ENCODE measurements at places on chromosomes 1 and 21.

DNA sequence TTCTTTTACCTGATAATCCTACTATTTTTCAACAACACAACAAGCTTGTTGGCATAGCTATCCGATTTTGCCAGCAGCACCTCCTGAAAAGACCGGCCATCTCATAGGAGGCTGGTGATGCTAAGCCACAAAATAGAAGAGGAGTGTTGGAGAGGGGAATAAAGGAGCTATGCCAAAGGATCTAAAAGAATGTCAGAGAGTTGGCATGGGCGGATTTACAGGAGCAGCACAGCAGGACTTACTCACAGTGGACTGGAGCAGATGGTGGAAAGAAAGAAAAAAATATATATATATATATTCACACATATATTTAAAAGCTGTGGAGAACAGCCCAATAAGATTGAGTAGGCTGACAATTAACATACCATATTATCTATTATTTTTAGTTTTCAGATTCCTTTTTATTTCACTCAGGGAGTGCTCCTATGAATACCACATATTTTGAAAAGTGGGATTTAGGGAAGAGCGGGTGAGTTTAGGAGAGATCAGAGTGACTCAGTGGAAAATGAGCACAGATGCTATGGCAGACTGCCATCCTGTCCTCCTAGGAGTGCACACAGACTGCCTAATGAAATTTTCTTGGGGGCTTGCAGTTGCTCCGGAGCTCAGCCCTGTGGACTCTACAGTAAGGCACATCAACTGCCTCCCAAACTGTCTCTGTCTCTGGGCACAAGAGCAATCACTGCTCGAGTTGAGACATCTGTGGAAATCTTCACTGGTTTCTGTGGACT lies 394.4 kb upstream of the CHRM3 start:
- H3K36me3 ChIP-seq, result no peaks in the 10 kb centered on the region
- DNase-seq, result no peak
- no peak overlapping the region for H3K27ac ChIP-seq
- no peaks in the 10 kb centered on the region for H3K4me1 ChIP-seq
- no peak overlapping the region for H3K4me3 ChIP-seq

- peak overlapping the region; percentile 56 for H3K4me3 ChIP-seq
- peak; percentile 50 for DNase-seq
- no peaks in the 10 kb centered on the region for H3K36me3 ChIP-seq
- H3K27ac ChIP-seq, result peak overlapping the region; percentile 44
These were observed 631 bp upstream of the SPATC1L start for GRCh38 chr21:46184625-46185555.

GRCh38 chr1:202319381-202320080 lies 22.2 kb downstream of the UBE2T start:
- no peaks in the 10 kb centered on the region for H3K4me1 ChIP-seq
- no peak for DNase-seq
- no peak overlapping the region for H3K4me3 ChIP-seq
- H3K27me3 ChIP-seq, result no peaks in the 10 kb centered on the region
- H3K36me3 ChIP-seq, result no peaks in the 10 kb centered on the region

GRCh38 chr1:226697151-226697928 lies 41.7 kb downstream of the ITPKB start:
- peaks cover 35% of the 10 kb centered on the region for H3K36me3 ChIP-seq
- no peak for DNase-seq
- H3K4me3 ChIP-seq, result no peak overlapping the region
- peak overlapping the region; percentile 55 for H3K27ac ChIP-seq
- peaks cover 81% of the 10 kb centered on the region for H3K4me1 ChIP-seq

- H3K4me1 ChIP-seq, result no peaks in the 10 kb centered on the region
- H3K27ac ChIP-seq, result no peak overlapping the region
- no peak for DNase-seq
These were observed 38.0 kb downstream of the ADSS2 start for GRCh38 chr1:244413736-244414135.
